ENCODE measurements at places on chromosomes 7 and 10.
A peak's percentile ranks its signal among the peaks of the same experiment; 100 is the strongest.

DNA sequence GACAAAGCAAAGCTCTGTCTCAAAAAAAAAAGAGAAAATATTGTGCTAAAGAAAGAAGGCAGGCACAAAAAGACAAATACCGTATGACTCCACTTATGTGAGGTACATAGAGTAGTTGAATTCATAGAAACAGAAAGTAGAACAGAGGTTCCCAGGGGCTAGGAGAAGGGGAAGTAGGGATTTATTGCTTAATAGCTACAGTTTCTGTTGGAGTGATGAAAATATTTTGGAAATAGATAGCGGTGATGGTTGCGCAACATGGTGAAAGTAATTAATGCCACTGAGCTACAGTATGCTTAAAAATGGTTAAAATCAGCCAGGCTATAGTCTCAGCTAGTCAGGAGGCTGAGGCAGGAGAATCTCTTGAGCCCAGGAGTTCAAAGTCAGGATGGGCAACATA is 18.5 kb upstream of the NPFFR1 start:
- no peak for DNase-seq
- H3K4me3 ChIP-seq, result no peak overlapping the region
- no peaks in the 10 kb centered on the region for H3K36me3 ChIP-seq
- no peak overlapping the region for H3K27ac ChIP-seq

GRCh38 chr7:32412471-32412870 is 77.7 kb downstream of the LSM5 start:
- no peaks in the 10 kb centered on the region for H3K36me3 ChIP-seq
- H3K4me1 ChIP-seq, result no peaks in the 10 kb centered on the region
- no peak for DNase-seq
- no peak overlapping the region for H3K4me3 ChIP-seq

GRCh38 chr7:140023728-140024127 is 39.0 kb downstream of the PARP12 start:
- no peaks in the 10 kb centered on the region for H3K27me3 ChIP-seq
- no peak overlapping the region for H3K4me3 ChIP-seq
- peaks cover 62% of the 10 kb centered on the region for H3K36me3 ChIP-seq
- no peak overlapping the region for H3K27ac ChIP-seq
- no peaks in the 10 kb centered on the region for H3K4me1 ChIP-seq

DNA sequence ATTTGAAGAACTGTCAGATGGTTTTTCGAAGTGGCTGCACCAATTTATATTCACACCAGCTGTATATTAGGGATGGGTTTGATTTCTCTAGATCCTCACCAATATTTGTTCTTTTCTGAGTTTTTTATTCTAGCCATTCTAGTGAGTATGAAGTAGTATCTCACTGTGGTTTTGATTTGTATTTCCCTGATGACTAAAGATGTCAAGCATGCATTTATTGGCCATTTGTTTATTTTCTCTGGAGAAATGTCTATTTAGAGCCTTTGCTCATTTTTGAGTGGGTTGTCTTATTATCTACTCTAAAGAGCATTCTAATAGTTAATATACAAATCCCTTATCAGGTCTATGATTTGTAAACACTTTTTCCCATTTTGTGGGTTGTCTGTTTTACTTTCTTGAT is 123.9 kb downstream of the PCLO start:
- DNase-seq, result no peak
- H3K4me3 ChIP-seq, result no peak overlapping the region
- H3K4me1 ChIP-seq, result no peaks in the 10 kb centered on the region
- H3K27me3 ChIP-seq, result no peaks in the 10 kb centered on the region

DNA sequence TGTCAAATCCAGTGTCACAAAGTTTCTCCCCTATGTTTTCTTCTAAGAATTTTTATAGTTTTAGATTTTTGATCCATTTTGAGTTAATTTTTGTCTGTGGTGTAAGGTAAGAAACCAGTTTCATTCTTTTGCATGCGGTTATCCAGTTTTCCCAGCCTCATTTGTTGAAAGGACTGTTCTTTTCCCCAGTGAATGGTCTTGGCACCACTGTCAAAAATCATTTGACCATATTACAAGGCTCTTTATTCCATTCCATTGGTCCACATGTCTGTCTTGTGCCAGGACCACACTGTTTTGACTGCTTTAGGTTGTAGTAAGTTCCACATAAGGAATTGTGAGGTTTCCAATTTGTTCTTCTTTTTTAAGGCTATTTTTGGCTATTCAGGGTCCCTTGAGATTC is 64.0 kb downstream of the INPP5A start:
- no peak overlapping the region for H3K4me3 ChIP-seq
- H3K27ac ChIP-seq, result no peak overlapping the region
- peaks cover 28% of the 10 kb centered on the region for H3K36me3 ChIP-seq

- DNase-seq, result no peak
- no peak overlapping the region for H3K27ac ChIP-seq
- no peaks in the 10 kb centered on the region for H3K4me1 ChIP-seq
- H3K4me3 ChIP-seq, result no peak overlapping the region
Observed at GRCh38 chr10:97549587-97550322, 22.8 kb upstream of the ANKRD2 start.

DNA sequence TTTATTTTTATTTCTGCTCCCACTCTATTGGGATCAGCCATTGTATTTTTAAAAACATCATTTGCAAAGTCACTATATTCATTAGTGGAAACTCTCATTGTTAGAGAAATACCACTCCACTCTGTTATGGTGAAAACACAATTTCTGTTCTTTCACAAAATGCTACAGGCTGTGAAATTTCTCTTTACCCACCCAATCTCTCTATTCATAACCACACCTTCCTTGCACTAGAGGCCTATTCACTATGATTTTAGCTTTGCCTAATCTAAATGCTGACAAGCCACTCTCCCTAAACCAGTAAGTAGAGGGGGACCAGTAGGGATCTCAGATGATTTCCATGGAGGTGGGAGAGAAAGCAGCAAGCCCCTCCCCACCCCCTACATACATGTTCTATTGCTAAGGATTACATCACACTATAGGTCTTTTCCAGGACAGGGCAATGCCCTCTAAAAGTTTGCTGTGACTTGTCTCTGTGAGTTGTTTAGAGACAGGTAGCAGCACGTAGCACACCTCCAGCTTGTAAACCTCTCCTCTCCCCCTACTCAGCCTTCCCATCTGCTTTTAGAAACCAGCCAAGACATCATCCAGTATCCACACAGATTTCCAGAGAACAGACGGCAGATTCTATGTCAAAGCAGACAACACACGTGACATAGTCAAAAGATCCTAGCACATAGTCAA is 58.3 kb upstream of the PPP1R3C start:
- H3K4me1 ChIP-seq, result no peaks in the 10 kb centered on the region
- H3K27ac ChIP-seq, result no peak overlapping the region
- DNase-seq, result no peak
- no peak overlapping the region for H3K4me3 ChIP-seq
- peaks cover 2% of the 10 kb centered on the region for H3K27me3 ChIP-seq

GRCh38 chr7:12731214-12731656 is 43.8 kb downstream of the ARL4A start:
- no peaks in the 10 kb centered on the region for H3K27me3 ChIP-seq
- peak; percentile 13 for DNase-seq
- peaks cover 23% of the 10 kb centered on the region for H3K4me1 ChIP-seq
- H3K27ac ChIP-seq, result peak overlapping the region; percentile 87

DNA sequence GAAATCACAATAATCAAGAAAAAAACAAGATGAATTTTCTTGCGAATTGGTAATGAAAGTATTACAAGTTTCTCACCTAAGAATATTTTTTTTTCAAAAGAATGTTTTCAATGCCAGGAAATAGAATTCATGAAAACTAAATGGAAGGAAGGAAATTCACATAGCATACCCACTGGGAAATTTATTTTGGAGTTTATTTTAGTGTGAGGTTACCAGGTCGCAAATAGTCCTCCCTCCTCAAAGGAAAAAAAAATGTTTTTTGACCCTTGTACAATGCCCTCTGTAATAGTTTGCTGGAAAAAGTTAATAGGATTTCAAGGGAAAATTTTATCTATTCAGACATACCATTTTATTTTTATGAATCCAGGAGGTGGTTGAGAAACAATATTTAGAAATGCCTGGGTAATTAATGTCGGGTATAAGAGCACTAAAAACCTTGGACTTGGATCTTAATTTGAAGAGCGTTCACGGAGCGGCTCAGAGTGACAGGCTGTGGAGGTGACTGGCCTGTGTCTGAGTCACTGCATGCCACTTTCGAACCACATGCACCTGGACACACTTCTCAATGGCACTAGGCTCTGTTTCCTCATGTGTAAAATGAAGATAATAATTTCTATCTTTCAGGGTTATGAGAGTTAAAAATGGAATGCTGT is 28.2 kb downstream of the CUBN start:
- no peaks in the 10 kb centered on the region for H3K27me3 ChIP-seq
- H3K4me1 ChIP-seq, result no peaks in the 10 kb centered on the region

GRCh38 chr10:57333880-57334279 is 933.8 kb downstream of the IPMK start:
- DNase-seq, result no peak
- H3K4me3 ChIP-seq, result no peak overlapping the region
- H3K4me1 ChIP-seq, result no peaks in the 10 kb centered on the region
- no peaks in the 10 kb centered on the region for H3K36me3 ChIP-seq
- H3K27ac ChIP-seq, result no peak overlapping the region

- no peaks in the 10 kb centered on the region for H3K36me3 ChIP-seq
- no peak overlapping the region for H3K27ac ChIP-seq
- no peaks in the 10 kb centered on the region for H3K27me3 ChIP-seq
- no peak overlapping the region for H3K4me3 ChIP-seq
- H3K4me1 ChIP-seq, result no peaks in the 10 kb centered on the region
Observed at GRCh38 chr10:120490288-120490687, 33.3 kb downstream of the PLPP4 start.

DNA sequence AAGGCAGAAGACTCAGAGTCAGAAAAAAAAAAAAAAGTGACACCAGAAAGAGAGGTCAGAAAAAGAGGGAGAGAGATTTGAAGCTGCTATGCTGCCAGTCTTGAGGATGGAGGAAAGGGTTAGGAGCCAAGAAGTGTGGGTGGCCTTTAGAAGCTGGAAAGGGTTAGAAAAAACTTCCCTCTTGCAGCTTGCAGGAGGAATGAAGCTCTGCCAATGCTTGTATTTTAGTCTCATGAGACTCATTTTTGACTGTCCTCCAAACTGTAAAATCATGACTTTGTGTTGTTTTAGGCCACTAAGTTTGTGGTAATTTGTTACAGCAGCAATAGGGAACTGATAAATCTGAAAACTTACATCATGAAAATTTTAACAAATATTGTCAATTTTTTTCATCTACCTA is 127.7 kb upstream of the NOBOX start:
- no peak overlapping the region for H3K4me3 ChIP-seq
- no peak overlapping the region for H3K27ac ChIP-seq
- no peaks in the 10 kb centered on the region for H3K27me3 ChIP-seq
- no peak for DNase-seq
- H3K4me1 ChIP-seq, result no peaks in the 10 kb centered on the region

DNA sequence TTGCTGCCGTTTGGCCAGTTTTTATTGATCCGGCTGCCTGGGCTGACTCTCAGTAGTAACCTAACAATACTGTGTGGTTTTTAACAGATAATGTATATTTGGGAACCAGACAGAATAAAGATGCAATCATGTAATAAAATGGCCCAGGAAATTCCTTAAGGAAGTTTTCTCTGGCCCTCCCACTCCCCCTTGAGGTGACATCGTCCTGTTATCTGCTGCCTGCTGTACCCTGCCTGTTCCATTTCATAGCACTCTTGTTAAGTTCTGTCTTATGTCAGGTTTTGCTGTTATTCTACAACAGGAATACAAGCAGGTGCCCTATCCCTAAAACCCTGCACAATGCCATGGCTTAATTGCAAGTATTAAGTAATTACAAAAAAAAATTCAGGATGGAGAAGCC is 12.5 kb downstream of the ITGB8 start:
- no peaks in the 10 kb centered on the region for H3K27me3 ChIP-seq
- no peaks in the 10 kb centered on the region for H3K36me3 ChIP-seq
- no peak overlapping the region for H3K27ac ChIP-seq
- no peaks in the 10 kb centered on the region for H3K4me1 ChIP-seq

DNA sequence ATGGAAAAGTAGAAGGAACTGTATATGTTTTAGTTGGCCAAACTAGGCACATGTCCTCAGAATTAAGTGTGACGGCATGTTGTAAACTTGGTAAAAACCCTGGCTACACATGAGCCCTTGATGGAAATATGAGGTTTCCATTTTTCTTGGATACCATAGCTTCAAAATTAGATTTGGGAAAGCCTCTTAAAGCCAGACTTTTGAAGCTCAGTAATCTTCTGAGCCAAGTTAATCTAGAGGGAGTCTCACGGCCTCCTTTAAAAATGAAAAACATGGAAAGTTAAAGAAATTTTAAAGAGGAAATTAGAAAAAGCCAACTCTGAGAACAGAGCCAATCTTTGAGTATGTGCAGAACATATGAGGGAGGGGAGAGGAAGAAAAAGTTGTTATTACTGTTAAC is 376.0 kb downstream of the CTNNA3 start:
- no peaks in the 10 kb centered on the region for H3K27me3 ChIP-seq
- H3K36me3 ChIP-seq, result peaks cover 3% of the 10 kb centered on the region
- H3K4me1 ChIP-seq, result no peaks in the 10 kb centered on the region
- H3K27ac ChIP-seq, result no peak overlapping the region
- no peak overlapping the region for H3K4me3 ChIP-seq

DNA sequence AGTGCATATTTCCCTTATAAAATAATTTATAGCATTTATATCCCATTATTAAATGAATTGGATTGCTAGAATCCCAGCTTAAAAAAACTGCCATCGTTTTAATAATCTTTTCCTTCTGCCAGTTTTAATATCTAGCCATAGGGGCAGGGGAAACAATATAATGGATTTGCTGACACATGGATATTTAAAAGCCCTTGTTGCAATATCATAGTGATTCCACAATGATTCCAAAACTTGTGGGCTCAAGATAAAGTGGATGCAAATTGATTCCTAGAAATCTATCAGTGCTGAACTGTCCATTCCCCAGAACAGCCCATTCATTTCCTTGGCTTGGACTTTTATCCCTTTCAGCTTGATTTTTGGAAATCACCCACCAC is 2.6 kb downstream of the CPA2 start:
- H3K27ac ChIP-seq, result no peak overlapping the region
- no peaks in the 10 kb centered on the region for H3K36me3 ChIP-seq
- no peak for DNase-seq
- H3K27me3 ChIP-seq, result no peaks in the 10 kb centered on the region
- H3K4me1 ChIP-seq, result peaks cover 15% of the 10 kb centered on the region

DNA sequence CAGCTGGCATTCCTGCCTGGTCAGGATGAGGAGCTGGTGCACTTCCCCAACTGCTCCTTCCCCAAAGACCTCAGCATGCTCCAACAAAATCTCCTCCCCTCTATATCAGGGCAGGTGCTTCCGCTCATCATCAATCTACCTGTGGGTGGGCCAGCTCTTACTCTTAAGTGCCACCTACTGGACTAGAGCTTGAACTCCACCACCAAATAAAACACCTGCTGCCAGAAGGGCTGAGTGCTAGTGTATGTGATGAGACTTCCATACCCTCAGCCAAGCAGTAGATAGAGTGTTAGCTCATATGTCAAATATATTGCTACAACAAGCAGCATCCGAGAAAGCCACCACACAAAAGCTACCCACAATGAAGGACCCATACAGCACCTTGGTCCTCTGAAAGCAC is 264.3 kb downstream of the RNLS start:
- no peak for DNase-seq
- peaks cover 26% of the 10 kb centered on the region for H3K36me3 ChIP-seq
- H3K4me1 ChIP-seq, result peaks cover 9% of the 10 kb centered on the region
- H3K27ac ChIP-seq, result no peak overlapping the region
- no peaks in the 10 kb centered on the region for H3K27me3 ChIP-seq

- H3K4me3 ChIP-seq, result no peak overlapping the region
- no peaks in the 10 kb centered on the region for H3K36me3 ChIP-seq
Observed at GRCh38 chr7:7427363-7427762, 108.3 kb downstream of the COL28A1 start.

Data from naive thymus-derived CD8-positive, alpha-beta T cell (primary cell).